ENCODE measurements at places on chromosomes 5 and 9. TPM values are rescaled to one million over a fixed set of nuclear protein-coding genes. Genes with fewer than 3 reads are reported as not detected.

- DNase-seq, result peak; percentile 77
Measured at GRCh38 chr9:14314929-14315874, 1.3 kb upstream of the NFIB start.

- DNase-seq, result peak; percentile 32
Measured at GRCh38 chr5:72842816-72843215, 26.4 kb downstream of the TNPO1 start.

- no peak for DNase-seq
Measured at GRCh38 chr5:152372875-152373274, 32.2 kb downstream of the NMUR2 start.

DNA sequence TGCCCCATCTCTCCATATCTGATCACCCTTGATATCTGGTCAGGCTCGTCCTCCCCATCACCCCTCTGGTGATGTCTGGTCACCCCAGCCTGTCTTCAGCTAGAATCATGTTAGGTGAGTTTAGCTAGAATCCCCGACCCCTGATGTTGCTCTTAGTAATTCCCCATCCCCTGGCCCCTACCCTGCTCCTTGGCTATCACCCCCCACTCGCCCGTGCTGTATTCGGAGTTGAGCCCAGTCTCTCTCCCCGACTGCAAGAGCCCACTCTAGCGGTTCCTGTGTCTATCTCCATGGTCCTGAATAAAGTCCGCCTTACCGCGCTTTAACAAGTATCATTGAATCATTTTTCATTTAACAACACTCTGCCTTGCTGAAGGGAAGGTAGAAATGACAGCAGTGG lies 33.7 kb downstream of the ADAMTS2 start:
- no peak for DNase-seq

DNA sequence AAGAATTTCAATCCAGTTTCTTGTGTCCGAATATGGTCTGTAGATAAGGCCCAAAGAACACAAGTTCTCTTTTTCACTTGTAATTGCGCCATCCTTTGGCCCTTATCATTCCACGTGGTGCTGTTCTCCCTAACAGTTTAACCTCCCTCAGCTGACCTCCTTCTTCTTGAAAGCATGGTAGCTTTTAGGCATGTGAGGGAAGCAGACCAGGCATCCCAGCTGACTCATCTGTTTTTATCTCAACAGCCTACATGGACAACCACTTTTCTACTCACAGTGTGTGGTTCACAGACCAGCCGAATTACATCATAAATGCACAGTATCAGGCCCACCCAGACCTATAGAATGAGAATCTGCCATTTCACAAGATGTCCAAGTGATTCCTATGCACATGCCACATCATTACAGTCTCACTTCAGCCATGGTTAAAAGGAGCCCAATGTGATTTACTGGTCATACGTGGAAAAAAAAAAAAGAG lies 26.9 kb upstream of the PLIN2 start:
- DNase-seq, result peak; percentile 87

Gene GPR21
- 0.67 TPM for total RNA-seq

Gene DDX31
- total RNA-seq, result 20.5 TPM

Gene PRLR
- total RNA-seq, result 0.93 TPM
